ENCODE measurements at places on chromosomes 16 and 17.

- DNase-seq, result no peak
These were observed 7.4 kb upstream of the TMEM220 start for GRCh38 chr17:10737168-10737622.

DNA sequence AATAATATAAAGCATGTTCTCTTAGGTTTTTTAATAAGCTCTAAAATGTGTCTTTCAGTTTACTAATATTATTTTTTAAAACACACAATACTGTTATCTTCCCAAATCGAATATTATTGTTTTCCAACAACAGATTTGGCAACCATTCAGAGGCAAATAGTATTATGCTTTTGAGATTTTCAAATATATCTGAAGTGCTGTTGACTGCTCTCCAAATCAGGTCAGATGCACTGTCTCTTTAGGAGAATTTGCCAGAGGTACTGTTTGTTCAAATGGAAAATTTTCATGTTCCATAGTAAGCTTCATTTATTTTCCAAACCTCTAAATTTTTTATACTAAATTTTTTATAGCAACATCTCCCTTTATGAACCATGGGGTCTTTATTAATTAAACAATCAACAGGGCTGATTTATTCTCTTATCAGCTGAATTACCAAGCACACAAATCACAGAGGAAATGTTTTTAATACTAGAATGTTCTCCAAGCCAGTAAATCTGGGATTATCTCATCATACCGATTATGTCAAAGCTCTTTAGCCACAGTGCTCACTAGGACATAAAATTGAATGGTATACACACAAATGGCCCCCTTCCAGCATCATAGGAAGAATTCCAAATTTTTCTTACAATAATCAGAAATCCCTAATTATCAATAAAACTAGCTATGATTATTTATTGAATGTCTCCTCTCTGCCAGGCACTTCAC is 108.8 kb upstream of the HLF start:
- no peak for DNase-seq

GRCh38 chr17:58504826-58505351 is 9.5 kb downstream of the MTMR4 start:
- DNase-seq, result no peak

GRCh38 chr17:40399185-40399584 is 18.5 kb downstream of the TOP2A start:
- DNase-seq, result no peak

- DNase-seq, result no peak
These were observed 1.5 kb downstream of the HOXB4 start for GRCh38 chr17:48576479-48577309.

- no peak for DNase-seq
These were observed 16.6 kb upstream of the C16orf74 start for GRCh38 chr16:85767531-85767930.

DNA sequence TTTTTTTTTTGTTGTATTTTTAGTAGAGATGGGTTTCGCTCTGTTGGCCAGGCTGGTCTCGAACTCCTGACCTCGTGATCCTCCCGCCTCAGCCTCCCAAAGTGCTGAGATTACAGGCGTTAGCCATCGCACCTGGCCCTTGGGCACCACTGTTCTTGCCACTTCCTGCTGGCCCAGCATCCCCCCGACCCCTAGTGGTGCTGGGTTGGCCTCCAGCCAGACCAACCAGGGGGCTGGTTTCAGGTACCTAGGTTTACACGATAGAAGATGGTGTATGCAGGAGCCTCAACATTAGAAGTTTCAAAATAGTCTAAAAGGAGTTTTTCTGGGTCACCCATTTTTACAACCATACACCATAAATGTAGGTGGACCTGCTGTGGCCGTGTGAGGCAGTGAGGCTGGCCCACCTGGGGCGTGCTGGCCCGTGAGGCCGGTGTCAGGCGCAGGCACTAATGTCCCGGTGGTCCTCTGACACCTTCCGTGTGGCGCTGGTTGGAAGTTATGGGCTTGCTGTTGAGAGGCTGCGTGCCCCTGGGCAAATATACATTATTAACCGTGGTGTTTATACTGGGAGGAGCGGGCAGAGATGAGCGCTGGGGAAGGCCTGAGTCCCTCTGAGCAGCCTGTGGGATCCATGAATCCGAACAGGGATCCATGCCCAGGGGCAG is 43.5 kb downstream of the CFAP20 start:
- DNase-seq, result no peak

- DNase-seq, result no peak
These were observed 985 bp upstream of the SLFN12 start for GRCh38 chr17:35433075-35433894.

GRCh38 chr16:1708768-1709180 is 2.8 kb downstream of the MAPK8IP3 start:
- DNase-seq, result no peak

GRCh38 chr16:53132406-53132805 is 77.6 kb downstream of the CHD9 start:
- DNase-seq, result no peak

- DNase-seq, result no peak
These were observed 191.0 kb upstream of the RPL38 start for GRCh38 chr17:74012465-74012864.

DNA sequence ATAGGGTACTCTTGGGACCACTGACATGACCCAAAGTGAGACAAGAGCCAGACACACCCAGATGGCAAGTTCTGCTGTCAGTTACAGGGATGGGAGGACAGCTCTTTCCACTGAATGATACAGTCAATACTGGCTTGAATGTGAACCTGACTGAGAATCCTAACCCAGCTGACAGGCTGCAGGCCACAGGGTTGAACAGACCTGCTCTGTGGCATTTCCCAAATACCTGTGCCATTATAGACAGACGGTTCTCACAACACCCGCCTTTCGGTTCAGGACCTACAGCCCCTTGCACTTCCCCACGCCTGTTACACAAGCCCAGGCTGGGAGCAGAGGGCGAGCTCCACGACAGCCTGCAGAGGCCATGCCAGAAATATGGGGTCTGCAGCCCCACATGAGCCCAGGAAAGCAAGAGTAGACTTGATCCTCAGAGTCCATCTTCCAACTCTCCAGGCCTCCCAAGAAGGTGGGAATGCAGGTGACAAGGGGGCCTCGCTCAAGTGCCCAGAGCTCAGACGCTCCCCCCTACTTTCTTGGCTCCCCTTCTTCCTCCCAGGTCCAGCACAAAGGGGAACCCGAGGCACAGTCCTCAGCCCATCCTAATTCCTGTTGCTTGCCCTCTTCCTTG is 314.3 kb downstream of the SOX9 start:
- DNase-seq, result no peak

- no peak for DNase-seq
These were observed 53.6 kb downstream of the CYTH1 start for GRCh38 chr17:78728495-78728894.

DNA sequence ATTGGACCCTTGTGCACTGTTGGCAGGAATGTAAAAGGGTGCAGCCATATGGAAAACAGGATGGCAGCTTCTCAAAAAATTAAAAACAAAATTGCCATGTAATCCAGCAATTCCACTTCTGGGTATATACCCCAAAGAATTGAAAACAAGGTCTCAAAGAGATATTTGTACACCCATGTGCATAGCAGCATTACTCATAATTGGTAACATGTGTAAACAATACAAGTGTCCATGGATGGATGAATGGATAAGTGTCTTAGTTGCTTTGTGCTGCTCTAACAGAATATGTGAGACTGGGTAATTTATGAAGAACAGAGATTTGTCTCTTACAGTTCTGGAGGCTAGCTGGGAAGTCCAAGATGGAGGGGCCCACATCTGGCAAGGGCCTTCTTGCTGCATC is 3.8 kb upstream of the RUNDC3A start:
- DNase-seq, result no peak

DNA sequence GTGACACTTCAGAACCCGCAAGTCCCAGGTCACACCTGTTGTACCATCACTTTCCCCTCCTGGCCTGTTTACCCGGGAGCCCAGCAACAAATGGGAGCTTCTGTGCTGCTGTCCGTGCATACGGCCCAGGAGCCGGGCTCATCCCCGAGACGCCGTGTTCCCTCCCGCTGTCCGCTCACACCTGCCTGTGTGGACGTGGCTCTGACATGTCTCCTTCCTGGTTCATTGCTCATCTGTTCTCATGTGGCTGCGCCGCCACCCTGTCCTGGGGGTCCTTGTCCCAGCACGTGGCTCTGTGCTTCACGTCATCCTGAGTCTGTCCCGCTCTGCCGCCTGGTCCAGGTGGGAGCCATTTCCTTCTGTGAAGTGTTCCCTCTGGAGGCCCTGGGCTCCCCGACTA is 37.9 kb downstream of the TBCD start:
- DNase-seq, result no peak
